Neuronal stem cell (in vitro differentiated cells): ENCODE measurements at places on chromosomes 6 and 20.

GRCh38 chr6:57216235-57217101 lies 5.6 kb downstream of the RAB23 start:
- DNase-seq = no peak

DNA sequence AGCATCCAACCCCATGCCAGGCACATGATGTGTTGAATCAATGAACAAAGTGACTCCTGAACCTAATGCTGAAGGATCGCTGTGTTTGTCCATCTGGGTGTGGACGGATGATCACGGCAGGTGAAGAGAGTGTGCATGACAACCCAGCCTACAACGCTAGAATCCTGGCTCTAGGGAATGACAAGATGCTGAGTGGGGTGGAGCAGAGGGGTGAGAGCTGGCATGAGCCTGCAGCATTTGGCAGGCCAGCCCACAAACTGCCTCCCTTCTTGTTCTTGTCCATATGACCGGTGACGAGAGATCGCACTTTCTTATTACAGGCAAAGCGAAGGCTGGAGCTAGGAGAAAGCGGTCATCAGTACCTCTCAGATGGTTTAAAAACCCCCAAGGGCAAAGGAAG lies 54.7 kb upstream of the CDKAL1 start:
- no peak for DNase-seq

DNA sequence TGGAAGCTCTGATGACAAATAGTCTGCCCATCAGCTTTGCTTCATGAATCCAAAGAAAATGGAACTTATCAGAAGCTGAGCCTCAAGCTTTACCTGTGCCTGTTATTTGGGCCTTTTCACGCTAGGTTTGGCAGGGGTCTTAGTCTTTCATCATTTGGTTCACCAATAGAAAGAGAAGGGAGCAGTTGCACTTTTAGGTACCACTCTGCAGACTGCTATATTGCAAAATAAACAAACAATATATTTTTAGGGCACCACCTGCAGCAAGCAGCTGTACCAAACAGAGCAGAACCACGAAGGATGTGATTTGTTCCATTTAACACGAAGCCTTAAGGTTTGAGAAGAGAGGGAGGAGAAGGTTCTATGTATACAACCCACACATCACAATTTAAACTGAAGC lies 291.4 kb upstream of the RNF217 start:
- DNase-seq = no peak

DNA sequence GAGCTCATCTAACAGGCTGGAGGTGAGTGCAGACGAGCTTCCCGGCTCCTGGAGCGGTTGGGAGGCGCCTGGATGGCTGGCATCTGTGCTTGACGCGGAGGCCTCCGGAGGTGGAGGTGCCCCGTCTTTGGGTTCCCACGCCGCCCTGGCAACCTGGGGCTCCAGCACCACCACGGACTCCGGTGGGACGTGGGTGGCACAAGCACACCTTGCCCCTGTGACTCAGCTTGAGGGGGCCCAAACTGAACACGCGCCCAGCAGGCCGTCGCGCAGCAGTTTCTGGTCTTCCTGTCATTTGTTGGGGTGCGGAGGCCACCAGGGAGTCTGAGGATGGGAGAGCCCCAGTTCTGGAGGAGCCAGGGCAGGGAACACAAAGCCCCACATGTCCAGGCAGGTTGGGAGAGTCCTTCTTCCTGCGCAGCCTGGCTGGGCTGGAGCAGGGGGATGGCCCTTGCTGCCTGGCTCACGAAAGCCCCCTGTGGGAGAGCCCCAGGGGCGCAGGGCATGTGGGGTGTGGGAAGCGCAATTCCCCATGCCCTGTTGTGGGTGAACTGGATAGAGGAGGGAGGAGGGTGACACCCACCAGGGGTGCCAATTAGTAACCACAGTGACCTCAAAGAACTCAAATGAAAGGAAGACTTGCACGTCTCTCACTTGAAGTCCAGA lies 1378.6 kb upstream of the DEFB115 start:
- DNase-seq = no peak

DNA sequence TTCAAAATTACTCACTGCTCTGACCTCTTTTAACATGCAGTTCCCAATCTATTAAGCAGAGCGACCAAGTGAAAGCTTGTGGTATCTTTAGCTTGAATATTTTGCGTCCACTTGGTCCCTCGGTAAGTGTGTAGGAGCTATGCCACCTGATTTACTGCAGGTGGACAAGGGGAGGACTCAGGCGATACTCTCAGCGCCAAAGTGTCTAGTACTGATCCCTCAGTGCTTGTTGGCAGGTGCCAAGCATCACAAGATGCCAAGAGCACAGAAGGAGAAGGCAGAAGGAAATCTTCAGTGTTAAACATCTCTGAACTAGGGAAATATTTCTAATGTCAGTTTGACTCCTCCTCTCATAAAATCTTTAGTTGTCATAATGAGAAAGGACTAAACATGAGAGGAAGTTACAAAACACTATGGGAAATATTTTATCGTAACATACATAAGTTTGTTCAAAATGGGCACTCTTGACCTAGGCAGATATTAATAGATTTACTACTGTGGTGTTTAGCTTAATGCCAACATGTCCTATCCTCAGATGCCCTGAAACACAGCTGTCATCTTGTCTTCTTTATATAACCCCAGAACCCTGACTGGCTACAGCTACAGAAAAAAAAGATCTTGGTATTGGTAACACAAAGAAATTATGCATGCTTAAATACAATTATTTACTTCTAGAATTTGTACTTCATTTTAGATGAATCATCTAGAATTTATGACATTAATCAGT lies 19.5 kb downstream of the NHLRC1 start:
- DNase-seq = no peak

- DNase-seq = no peak
Measured at GRCh38 chr6:54981647-54982046, 135.1 kb downstream of the FAM83B start.

- no peak for DNase-seq
Measured at GRCh38 chr6:164442572-164442971, 866.8 kb downstream of the C6orf118 start.

DNA sequence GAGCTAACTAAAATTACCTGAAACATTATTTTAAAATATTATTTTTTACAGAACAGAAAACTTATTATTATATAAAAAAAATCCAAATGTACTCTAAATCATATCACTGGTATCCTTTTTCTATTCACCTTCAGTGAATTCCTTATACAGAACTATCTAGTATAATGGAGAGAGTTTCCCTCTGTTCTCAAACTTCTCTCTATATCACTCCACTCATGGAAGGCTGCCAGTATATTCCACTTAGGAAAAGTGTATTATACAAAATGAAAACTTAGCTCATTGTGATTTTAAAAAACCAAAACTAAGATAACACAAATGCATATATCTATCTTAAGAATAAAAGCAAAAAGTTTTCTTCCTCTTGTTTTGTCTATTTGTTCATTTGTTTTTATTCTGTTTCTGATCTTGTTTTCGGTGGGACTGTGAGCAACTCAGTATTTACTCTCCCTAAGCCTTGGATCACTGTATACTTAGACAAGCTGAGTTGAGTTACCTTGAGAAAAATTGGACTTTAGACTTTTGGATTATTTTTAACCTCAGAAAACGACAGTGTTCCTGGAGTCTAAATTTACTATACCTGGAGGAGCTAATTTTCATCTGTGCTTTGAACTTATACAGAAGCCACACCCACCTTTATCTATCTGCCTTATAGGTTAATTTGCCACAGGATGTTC lies 61.4 kb downstream of the GPR63 start:
- no peak for DNase-seq

- DNase-seq = no peak
Measured at GRCh38 chr6:35468980-35469750, 964 bp downstream of the RPL10A start.

- DNase-seq = no peak
Measured at GRCh38 chr6:151762817-151763216, 44.7 kb upstream of the ESR1 start.

GRCh38 chr6:12931639-12932038 lies 215.1 kb downstream of the PHACTR1 start:
- DNase-seq = no peak

DNA sequence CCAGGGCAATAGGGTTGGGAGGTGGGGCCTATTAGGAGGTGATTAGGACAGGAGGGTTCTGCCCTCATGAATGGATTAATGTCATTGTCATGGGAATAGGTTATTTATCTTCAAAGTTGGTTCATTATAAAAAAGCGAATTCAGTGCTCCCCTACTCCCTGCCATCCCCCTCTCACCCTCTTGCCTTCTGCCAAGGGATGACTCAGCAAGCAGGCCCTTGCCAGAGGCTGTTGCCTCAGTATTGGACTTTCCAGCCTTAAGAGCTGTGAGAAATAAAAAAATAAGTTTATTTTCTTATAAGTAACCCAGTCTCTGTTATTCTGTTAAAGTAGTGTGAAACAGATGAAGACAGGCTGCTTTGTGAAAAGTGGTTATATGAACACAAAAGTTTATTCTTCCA lies 381.1 kb upstream of the ZFP64 start:
- DNase-seq = no peak

DNA sequence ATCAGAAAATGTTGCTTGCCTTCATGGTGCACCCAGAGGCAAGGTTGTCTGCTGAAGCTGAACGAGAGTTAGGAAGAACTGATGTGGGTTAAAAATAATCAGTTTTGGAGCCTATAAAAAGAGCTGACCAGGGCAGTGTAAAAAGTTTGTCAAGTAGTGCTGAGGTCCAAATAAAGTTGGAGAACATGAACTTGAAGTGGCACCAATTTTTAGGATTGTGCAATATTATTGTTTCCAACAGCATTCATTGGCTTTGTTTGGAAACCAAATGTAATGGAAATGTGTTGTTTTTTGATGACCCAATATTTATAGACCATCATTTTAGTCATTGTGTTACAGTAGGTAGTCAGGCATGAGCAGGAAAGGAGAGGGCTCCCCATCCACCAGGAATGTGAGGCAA lies 55.7 kb downstream of the GPR63 start:
- no peak for DNase-seq

DNA sequence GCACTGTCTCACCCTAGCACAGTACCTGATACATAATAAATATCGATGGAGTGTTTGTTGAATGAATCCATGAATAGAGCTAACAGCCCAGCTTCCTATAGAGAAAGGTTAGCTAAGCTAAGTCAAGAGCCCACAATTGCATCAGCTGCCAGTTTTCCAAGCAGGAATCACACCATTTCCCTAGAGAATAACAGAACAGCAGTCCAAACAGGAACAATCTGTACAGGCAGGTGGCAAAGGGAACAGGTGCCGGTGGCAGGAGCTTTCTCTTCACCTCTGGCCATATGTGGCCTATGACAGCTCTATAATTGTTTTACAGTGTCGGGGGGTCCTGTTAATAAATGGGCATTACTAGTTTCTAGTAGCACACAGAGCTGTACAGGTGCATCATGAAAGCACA lies 38.8 kb downstream of the ISM1 start:
- no peak for DNase-seq

DNA sequence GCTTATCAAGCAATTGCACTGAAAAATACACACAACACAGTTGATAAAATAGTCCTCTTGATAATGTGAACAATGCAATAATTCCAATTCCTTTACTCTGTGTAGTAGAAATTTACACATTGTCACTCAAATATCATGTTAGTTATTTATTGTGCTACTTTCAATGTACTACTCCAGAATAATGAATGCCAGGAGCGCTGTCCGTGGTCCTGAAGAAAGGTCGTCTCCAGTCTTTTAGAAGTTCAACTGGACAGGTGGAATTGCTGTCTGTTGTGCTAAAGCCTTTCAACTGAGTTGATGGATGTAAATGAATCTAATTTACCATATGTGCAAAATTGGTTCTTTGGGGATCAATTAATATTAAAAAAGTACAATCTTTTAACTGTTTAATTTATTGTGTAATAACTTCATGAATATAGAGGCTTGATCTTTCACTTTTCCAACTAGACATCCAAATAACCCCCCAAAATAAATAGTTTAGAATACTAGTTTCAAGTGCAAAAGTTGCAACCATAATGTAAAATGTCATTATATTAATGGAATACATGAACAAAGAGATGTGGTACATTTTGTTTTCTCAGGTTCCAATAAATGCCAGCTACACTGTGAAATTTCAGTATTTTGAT lies 3.2 kb downstream of the GRIK2 start:
- peak; percentile 82 for DNase-seq

GRCh38 chr6:131858765-131859415 lies 51.1 kb downstream of the ENPP1 start:
- no peak for DNase-seq

DNA sequence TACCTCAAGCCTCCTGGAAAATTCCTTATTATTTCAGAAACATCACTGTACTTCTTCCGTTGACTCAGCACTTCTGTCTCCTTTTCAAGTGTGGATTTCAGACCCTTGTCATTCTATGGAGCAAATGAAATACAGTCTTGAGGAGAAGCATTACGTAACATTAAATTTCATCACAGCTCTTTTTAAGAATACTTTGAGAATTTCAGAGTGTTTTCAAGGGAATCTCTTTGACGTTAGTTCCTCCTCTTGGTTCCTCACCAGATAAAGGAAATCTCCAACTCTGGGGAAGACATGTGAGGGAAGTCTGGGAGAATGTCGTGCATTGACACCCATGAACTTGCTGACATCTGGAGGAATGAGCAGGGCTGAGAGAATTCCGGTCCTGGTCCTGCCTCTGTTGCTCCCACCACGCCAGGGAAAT lies 32.3 kb downstream of the UST start:
- no peak for DNase-seq

DNA sequence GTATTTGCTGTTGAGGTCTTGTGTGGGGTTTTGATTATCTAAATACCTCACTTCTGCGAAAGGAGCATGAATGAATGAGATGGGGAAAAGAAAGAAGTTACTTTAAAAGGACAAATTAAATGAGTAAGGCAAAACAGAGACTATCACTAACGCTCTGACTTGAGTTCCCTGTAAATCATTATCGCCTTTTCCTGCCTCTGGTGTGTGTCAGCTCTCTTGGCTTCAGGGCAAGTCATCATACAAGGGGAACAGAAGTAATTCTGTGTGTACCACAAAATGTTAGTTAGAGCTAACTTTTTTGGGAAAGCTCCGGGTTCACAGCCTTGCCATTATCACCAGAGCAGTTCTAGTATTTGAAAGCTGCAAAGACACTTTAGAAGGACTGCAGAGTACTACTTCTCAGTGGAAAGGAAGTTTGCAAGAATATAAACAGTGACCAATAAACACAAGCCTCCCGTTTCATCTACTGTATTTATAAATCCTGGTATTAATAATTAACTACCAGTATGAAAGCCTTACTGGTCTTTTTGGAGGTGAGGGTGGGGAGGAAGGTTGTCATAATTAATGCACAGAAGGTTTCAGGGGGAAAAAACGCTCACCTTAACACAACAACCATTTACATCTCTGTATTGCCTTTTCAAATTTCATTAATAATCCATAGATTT lies 1.2 kb downstream of the DZANK1 start:
- no peak for DNase-seq

GRCh38 chr6:36657942-36658544 lies 20.5 kb upstream of the CDKN1A start:
- no peak for DNase-seq
